ENCODE measurements at places on chromosomes 7 and 10.

DNA sequence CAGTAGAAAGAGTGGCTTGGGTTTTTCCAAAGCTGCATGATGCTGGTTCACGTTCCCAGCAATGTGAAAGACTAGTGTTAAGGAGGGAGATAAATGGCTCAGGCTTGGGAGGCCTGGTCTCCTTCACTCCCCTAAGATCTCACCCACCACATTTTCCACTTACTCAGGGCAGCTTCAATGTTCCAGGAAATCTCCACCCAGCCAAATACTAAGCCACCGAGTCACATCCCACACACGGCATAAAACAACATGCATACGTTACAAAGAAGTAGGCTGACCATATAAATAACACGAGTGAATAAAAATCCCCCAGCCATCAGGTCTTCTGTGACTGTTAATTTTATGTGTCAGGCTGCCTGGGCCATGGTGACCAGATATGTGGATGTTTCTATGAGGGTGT lies 303.5 kb downstream of the SFMBT2 start:
- no peak for DNase-seq

DNA sequence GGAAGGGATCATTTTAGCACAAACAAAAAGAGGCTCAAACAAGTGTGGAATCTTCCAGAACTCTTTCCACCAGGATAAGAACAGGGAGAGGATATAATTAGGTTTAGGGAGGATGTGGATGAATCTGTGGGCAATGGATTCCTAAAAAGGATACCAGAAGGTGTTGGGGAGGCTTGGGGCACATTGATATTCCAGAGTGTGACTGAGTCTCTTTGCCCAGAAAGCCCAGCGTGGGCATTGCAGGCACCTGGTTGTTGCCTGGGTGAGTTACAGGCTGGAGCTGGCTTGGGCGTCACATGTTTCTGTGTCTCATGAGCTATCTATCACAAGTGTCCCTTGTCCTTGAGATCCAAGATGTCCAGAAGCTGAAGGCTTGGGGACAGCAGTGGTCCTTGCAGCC lies 3.3 kb downstream of the COL26A1 start:
- no peak for DNase-seq

GRCh38 chr10:110794808-110795207 lies 76.9 kb upstream of the PDCD4 start:
- no peak for DNase-seq

DNA sequence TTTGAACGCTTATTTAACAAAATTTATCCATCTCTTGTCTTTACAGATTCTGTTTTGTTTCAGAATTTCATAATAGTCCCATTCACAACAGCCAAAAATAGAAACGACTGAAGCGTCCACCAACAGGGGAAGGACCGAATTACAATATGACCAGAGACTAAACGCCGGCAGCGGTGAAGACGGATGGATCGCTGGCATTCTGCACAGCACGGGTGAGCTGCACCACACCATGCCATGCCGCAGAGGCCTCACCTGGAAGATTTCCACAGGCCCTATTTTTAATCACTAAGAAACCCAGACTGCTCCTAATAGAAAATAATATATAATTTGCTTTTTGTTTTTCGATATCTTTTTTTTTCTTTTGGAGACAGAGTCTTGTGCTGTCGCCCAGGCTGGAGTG lies 91.0 kb downstream of the ELFN1 start:
- DNase-seq, result no peak

DNA sequence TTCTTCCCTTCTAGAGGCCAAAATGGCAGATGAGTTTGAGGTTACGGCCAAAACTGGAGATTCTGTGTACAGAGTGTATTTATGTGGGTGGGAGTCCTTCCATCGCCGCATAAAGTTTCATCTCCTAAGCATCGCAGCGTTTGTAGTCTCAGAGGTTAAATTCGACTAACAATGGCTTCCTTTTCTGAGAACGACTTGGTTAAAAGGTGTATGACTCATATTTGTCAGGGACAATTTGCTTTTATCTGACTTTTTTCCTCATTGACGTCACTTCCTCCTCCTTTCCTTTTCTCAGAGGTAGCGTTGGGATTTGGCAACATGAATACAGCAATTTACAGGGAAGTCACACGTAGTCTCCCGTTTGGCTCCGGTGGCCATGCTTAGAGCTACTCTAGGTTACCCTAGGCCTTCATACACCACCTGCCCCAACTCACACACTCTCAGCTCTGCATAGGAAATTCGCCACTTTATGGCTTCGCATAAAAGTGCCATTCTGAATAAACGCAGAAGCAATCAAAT lies 37.6 kb upstream of the TCF7L2 start:
- no peak for DNase-seq

GRCh38 chr7:155381852-155382801 lies 75.8 kb upstream of the EN2 start:
- DNase-seq, result no peak

- DNase-seq, result no peak
Observed at GRCh38 chr7:26153823-26154783, 2.1 kb downstream of the NFE2L3 start.

DNA sequence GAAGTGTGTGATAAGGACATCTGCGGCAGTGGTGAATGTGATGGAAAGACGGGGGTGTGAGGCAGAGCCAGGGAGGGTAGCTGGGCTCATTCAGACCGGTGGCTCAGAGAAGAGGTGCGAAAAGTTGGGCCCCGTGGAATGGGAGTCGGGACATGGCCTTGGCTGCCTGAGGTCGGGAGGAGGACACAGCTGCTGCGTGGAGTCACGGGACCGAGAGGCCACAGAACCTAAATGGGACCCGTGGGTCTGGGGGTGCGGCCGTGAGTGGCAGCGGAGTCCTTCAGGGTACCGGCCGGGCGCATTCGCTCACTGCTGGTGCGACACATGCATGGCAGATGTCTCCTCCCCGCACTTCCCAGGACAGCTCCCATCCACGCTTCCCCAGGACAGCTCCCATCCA lies 22.9 kb upstream of the LARP4B start:
- no peak for DNase-seq

GRCh38 chr10:31590023-31590800 lies 271.2 kb downstream of the ZEB1 start:
- no peak for DNase-seq

DNA sequence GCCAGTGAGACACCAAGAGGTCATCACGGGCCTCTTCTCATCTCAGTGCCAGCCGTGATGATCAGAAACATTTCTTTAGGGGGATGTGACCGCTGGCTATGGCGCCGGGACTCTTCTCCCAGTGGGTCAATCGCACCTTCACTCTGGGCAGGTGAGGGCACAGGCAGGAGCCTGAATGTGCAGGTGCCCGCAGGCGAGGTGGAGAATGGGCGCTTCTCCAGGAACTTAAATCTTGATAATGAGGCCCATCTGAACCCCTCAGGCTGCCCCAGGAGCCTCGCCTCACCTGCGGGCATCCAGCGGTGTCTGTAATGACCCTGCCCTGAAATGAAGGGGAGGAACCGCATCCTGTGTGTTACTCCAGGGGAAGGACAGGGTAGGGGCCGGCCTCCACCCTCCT lies 204.7 kb downstream of the ADARB2 start:
- no peak for DNase-seq

- DNase-seq, result no peak
Observed at GRCh38 chr7:124497176-124497575, 268.4 kb downstream of the GPR37 start.

- no peak for DNase-seq
Observed at GRCh38 chr10:56319386-56319785, 41.7 kb downstream of the ZWINT start.

DNA sequence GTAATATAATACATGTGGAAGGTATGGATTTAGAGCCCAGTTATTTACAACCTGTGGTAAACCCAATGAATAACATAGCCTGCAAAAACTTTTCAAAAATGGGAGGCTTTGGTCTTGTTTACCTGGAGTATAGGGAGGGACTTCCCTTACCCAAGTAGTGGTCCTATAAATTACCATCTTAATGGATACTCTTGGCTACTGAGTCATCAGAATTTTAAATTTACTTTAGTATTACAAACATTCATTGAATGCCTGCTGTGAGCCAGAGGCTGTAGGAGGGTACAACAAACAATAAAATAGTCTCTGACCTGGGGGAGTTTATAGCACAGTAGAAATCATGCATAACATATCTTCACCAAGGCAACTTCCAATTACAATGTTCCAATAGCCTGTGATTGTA lies 365.1 kb downstream of the BBS9 start:
- DNase-seq, result no peak

- DNase-seq, result no peak
Observed at GRCh38 chr7:116231543-116231942, 21.2 kb downstream of the TES start.

DNA sequence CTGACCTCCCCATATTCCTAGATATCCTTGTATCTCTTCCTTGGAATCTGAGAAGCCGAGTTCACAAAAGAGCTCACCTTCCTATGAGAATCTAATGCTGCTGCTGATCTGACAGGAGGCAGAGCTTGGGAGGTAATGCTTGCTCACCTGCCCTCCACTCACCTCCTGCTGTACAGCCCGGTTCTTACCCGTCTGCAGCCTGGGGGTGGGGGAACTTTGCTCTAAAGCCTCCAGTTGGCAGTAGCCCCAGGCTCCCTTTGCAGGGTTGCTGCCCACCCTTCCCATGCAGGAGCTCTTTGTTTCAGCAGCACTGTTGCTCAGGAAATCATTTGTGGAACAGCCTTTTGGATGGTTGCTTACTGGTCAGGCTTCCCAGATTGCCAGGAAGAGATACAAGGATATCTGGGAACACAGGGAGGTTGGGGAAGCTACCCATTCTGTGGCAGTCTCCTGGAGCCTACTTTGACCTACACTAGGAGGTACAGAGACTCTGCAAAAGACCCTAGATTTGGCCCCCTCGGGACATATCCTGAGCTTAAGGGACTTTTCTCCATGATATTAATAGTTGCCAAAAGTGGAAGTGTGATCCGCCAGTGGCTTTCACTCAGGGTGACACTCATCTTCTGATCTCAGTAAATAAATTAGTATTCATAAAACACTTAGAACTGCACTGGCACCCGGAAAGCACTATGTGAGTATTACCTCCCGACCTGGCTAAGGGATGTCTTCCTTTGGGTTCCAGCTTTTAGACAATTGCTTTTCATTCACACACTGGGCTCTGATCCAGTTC lies 363.7 kb upstream of the PODXL start:
- DNase-seq, result no peak

- DNase-seq, result no peak
Observed at GRCh38 chr7:127937066-127937680, 94.1 kb downstream of the LRRC4 start.

DNA sequence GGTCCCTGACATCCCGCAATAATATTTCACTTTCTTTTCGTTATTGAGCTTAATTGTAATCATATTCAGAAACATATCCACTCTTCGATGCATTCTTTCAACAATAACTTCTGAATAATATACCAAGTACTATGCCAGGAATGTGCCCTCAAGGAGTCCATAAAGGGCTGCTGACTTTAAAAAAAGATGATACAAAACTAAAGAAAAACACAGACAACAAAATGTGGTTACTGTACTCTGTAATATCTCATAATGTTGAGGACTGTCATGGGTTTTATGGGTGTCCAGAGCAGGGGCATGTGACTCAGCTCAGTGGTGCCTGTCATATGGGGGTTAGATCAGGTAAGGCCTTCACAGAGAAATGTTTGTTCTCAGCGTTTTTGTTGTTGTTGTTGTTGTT lies 73.7 kb downstream of the ARL4A start:
- no peak for DNase-seq

- no peak for DNase-seq
Observed at GRCh38 chr10:12605580-12606405, 256.4 kb downstream of the CAMK1D start.
